ENCODE measurements at places on chromosomes 7 and 10.

GRCh38 chr7:17132726-17133125 is 165.7 kb upstream of the AHR start:
- no peak for DNase-seq

DNA sequence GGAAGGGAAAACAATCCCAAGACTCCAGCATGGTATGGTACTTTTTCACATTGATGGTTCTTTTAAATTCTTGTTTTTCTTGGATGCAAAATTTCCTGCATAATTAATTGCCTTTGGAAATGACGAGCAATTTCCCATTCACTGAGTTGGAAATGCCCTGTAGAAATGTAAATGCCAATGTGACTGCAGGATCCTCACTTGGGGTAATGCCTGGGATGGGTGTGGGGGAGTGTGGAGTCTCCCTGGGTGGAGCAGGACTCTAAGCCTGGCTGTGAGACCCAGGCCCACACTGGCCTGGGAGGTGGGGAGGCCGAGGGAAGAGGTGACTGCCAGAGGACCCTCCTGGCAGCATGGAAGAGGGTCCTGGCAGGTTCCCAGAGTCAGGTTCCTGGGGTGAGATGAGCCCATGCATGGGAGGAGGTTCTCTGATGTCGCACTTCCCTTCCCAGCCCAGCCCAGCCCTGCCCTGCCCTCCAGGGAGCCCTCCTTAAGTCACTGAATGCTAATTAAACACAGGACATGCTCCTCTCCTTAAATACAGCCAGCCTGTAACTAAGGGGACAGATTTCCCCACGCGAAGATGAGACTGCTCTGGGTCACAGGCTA is 157.9 kb downstream of the GFRA1 start:
- DNase-seq = no peak

- no peak for DNase-seq
Observed at GRCh38 chr10:28411648-28412047, 108.8 kb upstream of the MPP7 start.

GRCh38 chr7:11567571-11567970 is 264.4 kb downstream of the THSD7A start:
- no peak for DNase-seq

GRCh38 chr10:124683814-124684213 is 60.4 kb downstream of the FAM53B start:
- DNase-seq = peak; percentile 56

- DNase-seq = no peak
Observed at GRCh38 chr7:69172357-69173077, 425.8 kb upstream of the AUTS2 start.

DNA sequence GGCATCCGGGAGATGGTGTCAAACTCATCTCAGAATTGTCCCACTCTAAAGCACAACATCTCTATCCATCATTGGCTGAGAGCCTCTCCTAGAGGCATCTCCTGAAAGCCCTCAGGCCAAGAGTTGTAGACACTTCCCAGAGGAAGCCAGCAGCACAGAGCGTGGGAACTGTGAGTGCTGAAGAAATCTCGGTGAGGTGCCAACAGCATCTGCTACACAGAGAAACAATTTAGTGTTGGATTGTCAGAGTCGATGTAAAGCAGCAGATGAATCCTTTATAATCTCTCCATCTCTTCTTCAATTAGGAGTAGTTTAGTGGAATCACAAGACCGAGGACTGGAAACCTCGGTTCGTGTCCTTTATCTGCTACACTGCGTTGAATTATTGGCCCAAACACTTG is 172.2 kb downstream of the C7orf25 start:
- DNase-seq = no peak

DNA sequence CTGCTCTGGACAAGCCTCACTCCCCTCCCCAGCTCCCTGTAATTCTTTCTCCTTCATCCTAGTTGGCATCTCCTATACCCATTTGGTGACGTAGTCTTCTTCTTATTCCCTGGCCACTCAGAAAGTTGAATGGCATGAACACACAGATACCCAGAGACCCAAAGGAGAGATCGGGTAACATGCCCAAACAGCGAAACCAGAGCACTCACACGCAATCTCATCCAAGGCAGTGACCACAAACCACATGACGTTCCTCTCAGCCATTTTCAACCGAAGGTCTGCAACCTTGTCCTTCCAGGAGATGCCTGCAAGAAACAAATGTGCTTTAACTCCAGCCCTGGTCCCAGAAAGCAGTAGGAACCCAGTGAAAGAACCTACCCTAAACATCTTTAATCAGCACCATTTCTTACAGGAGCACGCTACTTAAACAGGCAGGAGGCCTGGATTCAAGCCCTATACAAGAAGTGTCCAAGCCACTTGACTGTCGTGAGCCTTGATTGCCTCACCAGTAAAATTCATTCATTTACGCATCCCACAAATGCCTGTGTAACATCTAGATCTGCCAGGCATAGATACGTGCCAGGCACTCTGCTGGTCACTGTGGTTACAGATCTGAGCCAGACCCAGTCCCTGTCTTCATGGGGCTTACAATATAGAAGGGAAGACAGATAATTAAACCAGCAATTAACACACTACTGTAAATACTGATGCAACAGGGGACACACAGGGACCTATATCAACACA is 37.1 kb downstream of the XPNPEP1 start:
- peak; percentile 63 for DNase-seq

GRCh38 chr7:74183142-74183541 is 9.0 kb downstream of the EIF4H start:
- DNase-seq = no peak

GRCh38 chr7:82631998-82632397 is 188.4 kb upstream of the CACNA2D1 start:
- DNase-seq = no peak

- peak; percentile 59 for DNase-seq
Observed at GRCh38 chr10:132570771-132571649, 33.4 kb downstream of the INPP5A start.

DNA sequence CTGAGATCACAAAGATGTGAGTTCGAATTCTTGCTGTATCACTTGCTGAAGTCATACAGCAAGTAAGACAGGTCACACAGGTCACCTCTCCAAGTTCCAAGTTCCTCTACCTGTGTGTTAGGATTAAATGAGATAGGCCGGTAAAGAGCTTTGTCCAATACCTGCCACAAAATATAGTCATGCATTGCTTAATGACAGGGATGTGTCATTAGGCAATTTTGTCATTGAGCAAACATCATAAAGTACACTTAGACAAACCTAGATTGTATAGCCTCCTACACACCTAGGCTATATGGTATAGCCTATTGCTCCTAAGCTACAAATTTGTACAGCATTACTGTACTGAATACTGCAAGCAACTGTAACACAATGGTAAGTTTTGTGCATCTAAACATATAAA is 469.4 kb downstream of the KCNMA1 start:
- no peak for DNase-seq

GRCh38 chr7:12926206-12926605 is 238.8 kb downstream of the ARL4A start:
- DNase-seq = no peak

GRCh38 chr7:43647673-43648472 is 65.0 kb downstream of the STK17A start:
- peak; percentile 76 for DNase-seq

- no peak for DNase-seq
Observed at GRCh38 chr10:79088176-79088575, 19.4 kb downstream of the ZMIZ1 start.

DNA sequence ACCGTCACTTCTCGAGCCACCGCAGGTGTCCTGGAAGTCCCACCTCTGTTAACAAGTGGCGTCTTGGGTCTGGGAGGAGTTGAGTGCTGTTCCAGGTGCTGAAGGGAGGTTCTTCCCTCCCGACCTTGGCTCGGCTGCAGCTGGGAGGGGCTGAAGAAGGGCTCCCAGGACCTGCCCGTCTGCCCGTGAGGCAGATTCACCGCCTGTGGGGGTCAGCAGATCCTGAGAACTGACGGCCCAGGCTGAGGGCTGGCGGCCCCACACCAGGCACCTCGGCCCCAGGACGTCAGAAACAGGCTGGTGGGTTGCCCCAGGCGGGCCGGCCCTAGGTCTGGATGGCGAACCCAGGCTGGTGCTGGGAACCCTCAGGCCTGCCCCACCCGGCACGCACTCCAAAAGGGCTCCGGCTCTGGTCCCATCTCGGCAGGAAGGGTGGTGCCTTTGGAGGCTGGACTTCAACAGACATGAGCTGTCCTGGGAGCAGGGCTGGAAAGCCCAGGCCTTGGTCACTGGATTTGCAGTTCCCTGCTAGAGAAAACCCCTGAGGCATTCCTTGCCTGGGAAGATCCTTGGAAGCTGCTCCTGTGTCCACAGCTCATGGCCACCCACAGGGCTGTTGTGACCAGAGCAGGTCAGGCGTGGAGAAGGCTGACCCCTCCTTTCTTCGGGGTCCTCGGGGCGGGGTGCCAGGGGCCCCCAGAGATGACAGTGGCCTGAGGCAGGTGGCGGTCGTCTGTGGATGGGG is 42.6 kb upstream of the CFAP46 start:
- no peak for DNase-seq

GRCh38 chr7:134770676-134771075 is 8.8 kb upstream of the CALD1 start:
- DNase-seq = peak; percentile 13

DNA sequence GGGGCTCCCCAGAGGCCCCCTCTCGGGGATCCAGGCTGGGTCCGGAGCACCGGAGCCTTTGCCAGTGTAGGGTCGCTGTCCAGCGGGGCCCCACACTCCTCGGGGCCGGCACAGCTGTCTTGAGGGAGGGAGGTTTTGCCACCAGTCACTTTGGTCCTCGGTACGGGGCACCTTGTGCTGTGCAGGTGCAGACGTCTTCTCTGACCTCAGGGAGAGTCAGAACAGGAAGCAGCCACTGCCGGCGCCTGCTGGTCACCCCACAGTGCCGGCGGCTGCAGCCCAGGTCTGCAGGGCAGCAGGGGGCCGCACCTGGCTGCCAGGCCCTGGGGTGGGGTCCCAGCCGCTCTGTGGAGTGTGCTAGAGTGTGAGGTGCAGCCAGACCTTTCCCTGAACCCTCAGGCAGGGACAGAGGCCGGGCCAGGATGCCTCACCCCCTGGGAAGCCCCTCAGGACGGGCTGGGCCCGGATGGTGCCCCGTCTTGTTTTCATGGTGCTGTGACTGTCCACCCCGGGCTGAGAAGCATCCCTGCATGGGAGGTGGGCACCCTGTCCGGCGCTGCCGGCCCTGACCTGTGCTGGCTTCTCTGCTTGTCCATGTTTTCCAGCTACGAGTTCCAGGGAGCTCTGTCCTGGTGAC is 8.2 kb downstream of the MAFK start:
- DNase-seq = no peak

GRCh38 chr10:100693821-100694220 is 51.6 kb upstream of the PAX2 start:
- peak; percentile 46 for DNase-seq

DNA sequence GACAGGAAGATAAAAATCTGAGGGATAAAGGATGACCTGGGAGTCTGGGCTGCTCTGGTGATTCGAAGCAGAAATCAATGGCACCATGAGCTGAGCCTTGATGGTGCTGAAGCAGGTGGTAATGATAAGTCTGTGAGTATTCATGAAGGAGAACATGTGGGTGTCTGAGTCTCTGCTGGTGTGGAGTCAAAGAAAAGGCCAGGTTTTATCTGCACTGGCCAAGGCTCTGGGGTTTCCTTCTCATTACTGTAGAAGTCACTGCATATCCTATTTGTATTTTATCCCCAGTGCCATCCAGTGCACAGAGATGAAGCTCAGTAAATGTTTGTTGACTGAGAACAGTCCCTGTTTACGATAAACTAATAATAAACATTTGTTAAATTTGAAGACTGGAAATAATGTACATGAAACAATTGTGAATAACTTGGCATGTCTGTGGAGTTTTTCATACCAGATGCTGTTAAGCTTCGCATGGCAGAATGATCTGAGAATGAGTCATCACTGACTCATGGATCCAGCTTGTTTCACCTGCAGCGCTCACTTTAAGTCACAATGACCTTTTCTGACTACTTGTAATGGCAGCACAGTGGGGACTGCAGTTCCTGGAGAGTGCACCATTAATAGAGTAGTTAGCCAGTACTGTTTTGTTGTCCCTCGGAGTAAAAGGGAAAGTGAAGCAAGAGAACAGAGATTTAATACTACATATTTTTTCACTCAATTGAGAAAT is 538.5 kb downstream of the HTR7 start:
- no peak for DNase-seq

GRCh38 chr7:3282457-3282856 is 18.6 kb upstream of the SDK1 start:
- DNase-seq = no peak

GRCh38 chr10:94645285-94645684 is 38.2 kb upstream of the CYP2C18 start:
- DNase-seq = no peak

DNA sequence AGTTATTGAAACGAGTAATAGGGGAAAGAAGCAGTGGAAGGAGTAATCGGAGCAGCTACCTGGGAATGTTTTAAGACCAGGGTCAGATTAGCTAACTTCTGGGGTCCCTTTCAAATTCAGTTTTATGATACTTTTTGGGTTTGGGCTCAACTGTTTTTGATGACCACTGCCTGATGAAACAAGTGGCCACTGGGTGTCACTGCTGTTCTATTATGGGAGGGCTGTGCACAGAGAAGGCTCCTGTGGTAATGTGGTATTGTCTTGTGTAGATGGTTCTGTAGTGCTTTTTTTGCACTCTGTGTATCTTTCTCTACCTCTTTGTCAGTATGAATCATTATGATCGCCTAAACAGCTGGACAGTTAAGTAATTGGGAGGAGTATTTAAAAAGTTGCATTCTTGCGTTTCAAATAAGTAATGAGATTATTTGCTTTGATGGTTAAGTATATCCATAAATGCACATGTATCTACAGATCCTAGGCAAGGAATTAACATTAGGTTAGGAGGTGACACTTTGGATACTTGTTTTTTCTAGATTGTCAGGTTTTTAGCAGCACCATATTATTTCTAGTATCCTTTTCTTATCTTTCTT is 128.4 kb downstream of the ABCA13 start:
- DNase-seq = peak; percentile 82

DNA sequence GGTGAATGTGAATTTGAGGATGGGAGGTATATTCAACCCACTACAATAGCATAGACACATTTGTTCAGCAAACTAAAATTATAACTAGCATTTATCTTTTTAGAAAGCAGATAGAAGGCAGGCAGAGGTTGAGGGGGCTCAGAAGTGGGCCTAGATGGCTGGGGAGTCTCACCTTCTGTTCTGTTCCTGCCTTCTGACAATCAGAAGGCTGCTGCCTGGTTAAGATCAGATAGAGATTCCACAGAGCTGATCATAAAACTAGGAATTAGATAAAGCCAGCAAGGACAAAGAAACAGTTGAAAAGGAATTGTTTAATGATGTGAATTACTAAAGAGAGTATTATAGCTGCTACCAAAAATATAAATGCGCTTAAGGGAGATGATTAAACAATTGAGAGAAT is 11.6 kb upstream of the NFE2L3 start:
- DNase-seq = no peak

All from hematopoietic multipotent progenitor cell treated with erythropoietin and hydrocortisone succinate and interleukin-3 and kit ligand, for 4 days (in vitro differentiated cells).